Dermis microvascular lymphatic vessel endothelial cell (primary cell): ENCODE measurements at places on chromosomes 2 and 18. TPM values are rescaled to one million over a fixed set of nuclear protein-coding genes. Genes with fewer than 3 reads are reported as not detected.

Gene DCC
- not detected in 2 replicates for total RNA-seq

Gene TFPI
- total RNA-seq, result 716 and 1,528 TPM in 2 replicates

Gene FAM237A
- total RNA-seq, result not detected in 2 replicates

Gene CRYBA2
- total RNA-seq, result not detected in 2 replicates

Gene SPP2
- total RNA-seq, result not detected in 2 replicates

Gene LCT
- not detected in 2 replicates for total RNA-seq

Gene RFTN2
- 9.8 and 10.6 TPM in 2 replicates for total RNA-seq
